NCI-H69 (cell line): ENCODE measurements at places on chromosomes 13 and 19.

DNA sequence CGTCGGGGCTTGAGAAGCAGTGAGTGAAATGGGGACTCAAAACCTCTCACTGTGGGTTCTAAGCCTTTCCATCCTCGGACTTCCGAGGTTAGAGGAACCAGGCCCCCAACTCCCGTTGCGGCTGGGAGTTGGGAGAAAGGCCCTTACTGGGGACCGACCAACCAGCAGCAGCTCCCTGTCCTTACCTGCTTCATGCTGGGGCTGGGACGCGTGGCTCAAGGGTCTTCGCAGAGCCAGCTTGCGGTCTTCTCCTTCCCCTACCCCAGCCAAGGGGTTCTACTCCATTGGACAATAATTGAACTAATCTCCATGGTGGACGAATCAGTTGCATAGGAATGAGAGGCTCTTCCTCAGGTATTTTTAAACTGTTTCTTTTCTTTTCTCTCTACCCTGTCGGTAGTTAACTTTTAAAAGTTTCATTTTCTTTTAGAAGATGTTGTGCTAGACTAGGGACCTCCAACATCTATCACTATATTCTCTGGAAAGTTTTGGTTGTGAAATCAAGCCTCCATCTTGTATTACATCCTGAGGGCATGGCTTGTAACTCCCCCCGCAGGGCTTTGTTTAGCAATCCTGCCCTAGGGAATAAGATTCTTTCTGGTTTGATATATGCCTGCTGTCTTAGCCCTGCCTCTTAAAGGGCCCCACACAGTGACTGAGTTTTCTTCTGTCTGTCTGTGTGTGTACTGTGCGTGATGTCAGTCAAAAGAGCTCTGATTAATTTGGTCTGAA is 1027.1 kb upstream of the PCDH9 start:
- peak; percentile 70 for DNase-seq

GRCh38 chr13:99854366-99854765 is 117.2 kb downstream of the ZIC5 start:
- no peak for DNase-seq

- peak; percentile 10 for DNase-seq
Measured at GRCh38 chr13:95235199-95235756, 66.0 kb downstream of the ABCC4 start.

DNA sequence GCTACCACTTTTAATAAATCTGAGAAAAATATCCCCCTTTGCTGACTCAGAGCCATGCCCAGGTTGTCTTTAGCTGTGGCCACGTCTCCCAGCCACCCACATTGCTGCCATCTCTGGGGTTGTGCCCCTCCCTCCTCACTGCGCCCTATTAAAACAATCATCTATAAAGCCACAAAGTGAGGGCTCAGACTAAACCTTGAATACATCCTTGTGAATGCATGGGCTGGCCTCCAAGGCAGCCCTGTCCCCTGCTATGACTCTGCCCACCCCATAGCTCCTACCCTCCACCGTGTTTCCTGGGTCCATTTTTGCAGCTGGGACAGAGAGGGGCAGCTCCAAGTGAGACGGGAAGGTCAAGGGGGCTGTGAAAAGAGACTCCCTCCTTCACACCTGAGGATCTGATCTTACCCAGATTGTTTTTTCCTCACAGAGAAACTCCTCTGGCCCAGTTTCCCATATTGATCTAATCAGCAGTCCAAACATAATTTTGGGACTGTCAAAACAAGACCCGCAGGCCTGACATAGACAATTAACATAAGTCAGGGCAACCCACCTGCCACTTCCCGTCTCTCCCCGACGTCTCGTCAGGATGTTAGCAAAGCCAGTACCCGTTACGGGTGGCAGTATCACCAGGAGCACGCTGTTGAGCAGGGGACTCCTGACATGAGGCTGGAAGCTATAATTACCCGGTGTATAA is 199.0 kb downstream of the KATNAL1 start:
- peak; percentile 98 for DNase-seq

DNA sequence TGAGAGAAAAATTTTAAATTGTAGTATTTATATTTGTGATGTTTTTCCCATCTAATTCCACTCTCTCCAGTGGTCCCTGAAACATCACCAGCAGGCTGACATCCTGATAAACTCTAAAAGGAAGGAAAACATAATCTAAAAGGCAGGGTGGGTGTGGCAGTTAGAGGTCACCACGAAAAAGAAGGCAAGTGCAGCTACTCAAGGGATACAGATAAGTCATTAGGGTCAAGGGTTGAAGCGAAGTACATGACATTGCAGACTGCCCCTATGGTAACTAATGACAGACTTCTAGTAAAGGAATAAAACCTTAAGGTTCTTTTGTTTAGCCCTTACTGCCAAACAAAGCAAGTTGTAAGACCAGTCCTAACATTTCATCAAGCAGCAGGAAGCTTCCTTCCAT is 6.0 kb upstream of the NEK3 start:
- DNase-seq = no peak

- DNase-seq = peak; percentile 25
Measured at GRCh38 chr19:18763674-18764590, 27.2 kb downstream of the COMP start.

DNA sequence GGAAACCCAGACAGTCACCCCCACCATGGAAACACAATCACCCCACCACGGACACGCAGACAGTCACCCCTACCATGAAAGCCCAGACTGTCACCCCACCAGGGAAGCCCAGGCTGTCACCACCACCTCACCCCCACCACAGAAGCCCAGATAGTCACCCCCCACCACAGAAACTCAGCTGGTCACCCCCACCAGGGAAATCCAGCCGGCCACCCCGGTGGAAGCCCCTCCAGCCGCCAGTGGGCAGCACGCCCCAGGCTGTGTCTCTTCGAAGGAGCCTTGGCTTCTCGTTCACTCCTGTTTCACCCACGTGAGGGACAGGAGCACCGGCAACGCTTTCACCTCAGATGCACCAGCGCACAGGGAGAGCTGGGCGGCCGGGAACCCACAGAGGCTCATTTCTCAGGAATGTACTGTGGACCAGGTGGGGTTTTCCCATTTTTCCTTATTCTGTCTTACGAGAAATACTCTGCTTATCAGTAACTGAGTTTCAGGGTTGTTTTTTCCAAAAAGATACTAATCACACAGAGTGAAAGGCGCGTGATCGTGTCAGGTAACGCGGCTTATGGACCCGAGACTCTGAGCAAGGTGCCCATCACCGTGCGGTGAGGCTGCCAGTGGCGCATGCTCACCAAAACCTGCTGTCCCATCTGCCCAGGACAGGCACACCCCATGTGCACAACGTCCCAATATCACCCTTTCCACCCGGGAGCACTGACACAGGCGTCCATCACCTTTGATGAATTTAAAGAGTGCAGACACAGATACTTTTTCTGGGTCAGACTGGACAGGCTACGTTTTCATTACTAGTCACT is 28.0 kb downstream of the CARS2 start:
- DNase-seq = no peak

- DNase-seq = no peak
Measured at GRCh38 chr19:6793411-6793810, 20.9 kb downstream of the VAV1 start.

GRCh38 chr13:111513766-111514609 is 193.5 kb downstream of the TEX29 start:
- DNase-seq = no peak

GRCh38 chr13:36710396-36710795 is 36.6 kb downstream of the SERTM1 start:
- no peak for DNase-seq

- DNase-seq = peak; percentile 3
Measured at GRCh38 chr13:49348751-49349150, 95.1 kb downstream of the CAB39L start.

- DNase-seq = no peak
Measured at GRCh38 chr19:47097396-47098201, 16.0 kb downstream of the ZC3H4 start.

DNA sequence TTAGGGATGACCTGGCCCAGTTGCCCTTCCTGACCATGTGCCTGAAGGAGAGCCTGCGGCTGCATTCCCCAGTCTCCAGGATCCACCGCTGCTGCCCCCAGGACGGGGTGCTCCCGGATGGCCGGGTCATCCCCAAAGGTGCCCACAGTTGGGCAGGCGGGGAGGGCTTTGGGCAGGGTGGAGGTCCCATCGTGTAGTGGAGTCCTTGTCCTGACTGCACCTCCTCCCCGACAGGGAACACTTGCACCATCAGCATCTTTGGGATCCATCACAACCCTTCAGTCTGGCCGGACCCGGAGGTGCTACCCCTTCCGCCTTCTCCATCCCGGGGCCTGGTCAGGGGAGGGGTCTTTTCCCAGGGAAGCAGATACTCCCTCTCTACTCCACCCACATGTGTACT is 31.7 kb upstream of the CYP4F8 start:
- no peak for DNase-seq

DNA sequence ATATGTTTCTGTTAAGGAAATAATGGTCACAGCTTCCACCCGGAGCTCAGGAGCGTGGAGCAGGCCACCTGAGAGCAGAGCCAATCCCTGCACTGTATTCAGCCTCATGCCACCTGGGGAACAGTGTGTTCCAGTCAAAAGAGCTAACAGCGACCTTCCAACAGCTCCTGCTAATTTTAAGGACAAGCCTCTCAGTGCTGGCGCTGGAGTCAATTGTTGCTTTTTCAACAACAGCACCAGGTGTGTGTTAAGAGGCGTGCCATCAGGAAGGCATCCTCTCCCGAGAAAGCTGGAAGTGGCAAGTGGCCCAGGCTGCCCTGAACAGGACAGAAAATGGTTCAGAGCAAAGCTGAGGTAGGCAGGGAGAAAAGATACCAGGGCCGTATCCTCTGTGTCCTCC is 102.0 kb downstream of the CACNA1A start:
- peak; percentile 65 for DNase-seq

GRCh38 chr19:18029617-18030338 is 21.8 kb downstream of the ARRDC2 start:
- peak; percentile 98 for DNase-seq

DNA sequence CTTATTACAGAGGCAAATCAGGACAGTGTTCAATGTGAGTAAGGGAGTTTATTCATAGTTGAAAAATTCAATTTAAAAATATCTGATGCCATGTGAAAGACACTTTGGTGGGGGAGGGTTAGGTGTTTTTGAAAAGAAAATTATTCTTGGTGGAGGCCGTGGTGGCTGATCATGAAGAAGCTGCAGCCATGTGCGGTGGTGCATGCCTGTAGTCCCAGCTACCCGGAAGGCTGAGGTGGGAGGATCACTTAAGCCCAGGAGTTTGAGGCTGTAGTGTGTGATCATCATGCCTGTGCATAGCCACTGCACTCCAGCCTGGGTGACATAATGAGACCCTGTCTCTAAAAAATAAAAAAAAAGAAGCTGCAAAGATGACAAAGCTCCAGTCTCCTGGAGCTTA is 28.6 kb downstream of the WDFY2 start:
- DNase-seq = no peak

DNA sequence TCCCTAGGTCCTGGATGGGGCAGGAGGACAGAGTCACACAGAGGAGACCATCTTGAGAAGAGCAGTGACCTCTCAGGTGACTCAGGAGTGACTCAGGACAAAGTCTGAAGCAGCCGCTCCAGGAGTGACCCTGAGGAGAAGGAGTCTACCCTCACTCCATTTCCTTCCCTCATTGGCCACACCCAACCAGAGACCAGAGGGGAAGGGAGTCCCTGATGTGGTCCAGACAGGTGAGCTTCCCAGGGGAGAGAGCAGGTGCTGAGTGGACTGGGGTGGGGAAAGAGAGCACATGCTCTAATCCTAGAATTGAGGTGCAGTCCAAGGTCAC is 75.5 kb upstream of the MEDAG start:
- DNase-seq = peak; percentile 8

- no peak for DNase-seq
Measured at GRCh38 chr13:61536433-61536832, 120.8 kb upstream of the PCDH20 start.
